ENCODE measurements at places on chromosomes 3 and 15.

GRCh38 chr15:42939841-42940240 lies 19.3 kb upstream of the TTBK2 start:
- DNase-seq = no peak

- no peak for DNase-seq
These were observed 4.2 kb downstream of the MFGE8 start for GRCh38 chr15:88908697-88909621.

DNA sequence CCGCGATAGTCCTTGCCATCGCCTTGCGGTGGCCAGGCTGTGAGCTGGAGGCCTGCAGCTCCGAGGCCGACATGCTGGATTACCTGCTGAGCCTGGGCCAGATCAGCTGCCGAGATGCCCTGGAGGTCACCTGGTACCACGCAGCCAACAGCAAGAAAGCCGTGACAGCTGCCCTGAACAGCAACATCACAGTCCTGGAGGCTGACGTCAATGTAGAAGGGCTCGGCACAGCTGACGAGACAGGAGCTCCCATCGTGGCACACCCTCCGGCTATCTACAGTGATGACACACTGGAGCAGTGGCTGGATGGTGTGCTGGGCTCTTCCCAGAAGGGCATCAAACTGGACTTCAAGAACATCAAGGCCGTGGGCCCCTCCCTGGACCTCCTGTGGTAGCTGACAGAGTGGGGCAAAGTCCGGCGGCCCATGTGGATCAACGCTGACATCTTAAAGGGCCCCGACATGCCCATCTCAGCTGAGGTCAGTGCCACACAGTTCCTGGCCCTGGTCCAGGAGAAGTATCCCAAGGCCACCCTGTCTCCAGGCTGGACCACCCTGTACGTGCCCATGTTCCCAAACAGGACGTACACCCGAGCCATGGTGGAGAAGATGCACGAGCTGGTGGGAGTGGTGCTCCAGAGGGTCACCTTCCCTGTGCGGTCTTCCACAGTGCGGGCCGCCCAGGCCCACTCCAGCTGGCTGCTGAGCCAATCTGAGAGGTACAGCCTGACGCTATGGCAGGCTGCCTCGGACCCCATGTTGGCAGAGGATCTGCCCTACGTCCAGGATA lies 70.2 kb downstream of the FAM43A start:
- no peak for DNase-seq

- no peak for DNase-seq
These were observed 19.5 kb upstream of the THRB start for GRCh38 chr3:24514119-24514518.

GRCh38 chr15:98651036-98651481 lies 2.7 kb downstream of the IGF1R start:
- no peak for DNase-seq

DNA sequence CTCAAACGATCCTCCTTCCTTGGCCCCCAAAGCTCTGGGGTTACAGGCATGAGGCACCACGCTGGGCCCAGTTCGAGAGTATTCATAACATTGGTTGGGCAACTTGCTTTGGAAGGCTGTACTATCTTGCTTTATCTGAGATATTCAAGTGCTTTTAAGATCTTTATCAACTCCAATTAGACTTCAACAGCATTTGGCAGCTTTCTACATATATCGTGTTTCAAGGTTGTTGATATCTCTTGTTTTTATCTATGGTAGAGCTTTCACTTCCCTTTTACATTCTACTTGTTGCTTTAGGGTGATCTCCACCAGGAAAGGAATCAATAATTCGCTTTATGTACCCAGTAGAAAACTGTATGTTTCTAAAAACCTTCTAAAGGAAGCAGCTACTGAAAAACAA lies 395.3 kb downstream of the IL5RA start:
- DNase-seq = no peak
